ENCODE measurements at places on chromosomes 13 and 19.

DNA sequence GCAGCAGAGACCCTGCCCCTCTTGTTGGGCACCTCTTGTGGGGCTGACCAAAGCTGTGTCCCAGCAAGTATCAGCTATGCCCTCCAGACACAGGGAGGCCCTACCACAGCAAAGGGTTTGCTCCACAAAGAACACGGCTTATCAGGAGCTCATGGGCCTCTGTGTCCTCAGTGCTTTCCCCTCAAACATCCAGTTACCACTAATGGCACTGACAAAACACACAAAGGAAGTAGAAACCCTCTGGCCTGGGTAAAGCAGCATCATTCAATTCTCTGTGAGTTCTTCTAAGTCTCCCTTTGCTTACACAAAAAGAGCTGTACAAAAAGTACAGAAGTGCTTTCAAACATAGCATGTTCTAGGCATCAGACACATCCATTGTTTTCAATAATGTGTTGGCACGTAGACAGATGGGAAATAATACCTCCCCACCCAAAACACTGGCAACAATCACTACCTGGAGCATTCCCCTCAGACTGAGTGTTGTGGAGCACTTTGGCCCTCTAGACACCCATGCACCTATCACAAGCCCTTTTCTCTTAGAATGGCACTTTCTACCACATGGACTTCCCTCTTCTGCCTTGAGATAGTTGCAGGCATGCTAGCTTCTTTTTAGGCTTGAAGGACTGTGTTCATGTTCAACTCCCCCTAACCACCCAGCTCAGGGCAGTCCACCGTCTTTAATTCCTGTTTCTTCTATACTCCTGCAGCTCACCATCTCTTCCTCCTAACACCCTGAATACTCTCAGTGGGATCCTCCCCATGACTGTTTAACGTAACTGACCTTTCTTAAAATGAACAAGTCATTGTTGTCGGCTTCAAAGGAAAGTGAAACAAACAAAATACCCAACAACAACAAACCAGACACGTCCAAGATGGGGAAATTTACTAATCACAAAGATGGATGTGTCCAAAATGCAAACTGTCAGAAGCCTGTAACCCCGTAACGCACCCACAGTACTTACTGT is 43.5 kb downstream of the ATP7B start:
- DNase-seq = no peak

- no peak for DNase-seq
These were observed 14.3 kb downstream of the IER2 start for GRCh38 chr19:13164343-13165161.

DNA sequence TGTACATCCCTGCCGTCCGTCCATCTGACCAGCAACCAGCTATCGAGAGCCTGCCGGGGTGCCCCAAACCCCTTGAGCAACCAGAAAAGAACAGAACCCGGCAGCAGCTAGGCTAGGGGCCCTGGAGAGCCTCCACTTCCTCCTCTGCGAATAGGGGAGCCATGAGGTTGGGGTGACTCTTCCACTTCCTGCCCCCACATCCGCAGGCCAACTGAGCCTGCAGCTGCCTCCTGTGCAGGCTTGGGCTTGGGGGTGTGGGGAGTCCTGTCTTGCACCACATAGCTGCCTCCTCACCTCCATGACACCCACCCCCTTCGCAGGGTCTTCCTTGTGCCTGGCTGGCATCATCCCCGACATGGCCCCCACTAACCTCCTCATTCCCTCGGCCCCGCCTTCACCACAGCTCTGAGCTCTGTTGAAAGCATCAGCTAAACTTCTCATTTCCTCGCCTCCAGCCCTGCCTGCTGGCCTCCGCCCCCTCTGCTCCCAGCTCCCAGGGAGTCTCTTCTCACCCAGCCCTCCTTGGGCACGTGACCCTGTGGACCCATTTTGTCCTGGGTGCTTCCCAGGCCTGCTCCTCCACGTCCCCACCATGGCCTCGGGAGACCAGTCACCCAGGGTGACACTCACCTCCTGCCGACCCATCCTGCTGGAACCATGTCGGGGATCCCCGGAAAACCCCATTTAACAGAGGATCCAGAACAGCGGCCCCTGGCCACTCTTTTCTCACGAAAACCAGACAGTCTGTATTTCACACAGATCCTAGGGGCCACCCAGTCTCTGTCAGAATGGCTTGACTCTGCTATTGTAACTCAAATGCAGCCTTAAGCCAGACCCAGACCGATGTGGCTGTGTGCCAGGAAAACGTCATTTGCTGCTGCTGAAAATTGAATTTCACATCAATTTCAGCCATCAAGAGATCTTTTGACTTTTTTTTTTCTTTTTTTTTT is 50.4 kb downstream of the MYO9B start:
- no peak for DNase-seq

- no peak for DNase-seq
These were observed 5.6 kb upstream of the CCDC70 start for GRCh38 chr13:51856027-51856736.

DNA sequence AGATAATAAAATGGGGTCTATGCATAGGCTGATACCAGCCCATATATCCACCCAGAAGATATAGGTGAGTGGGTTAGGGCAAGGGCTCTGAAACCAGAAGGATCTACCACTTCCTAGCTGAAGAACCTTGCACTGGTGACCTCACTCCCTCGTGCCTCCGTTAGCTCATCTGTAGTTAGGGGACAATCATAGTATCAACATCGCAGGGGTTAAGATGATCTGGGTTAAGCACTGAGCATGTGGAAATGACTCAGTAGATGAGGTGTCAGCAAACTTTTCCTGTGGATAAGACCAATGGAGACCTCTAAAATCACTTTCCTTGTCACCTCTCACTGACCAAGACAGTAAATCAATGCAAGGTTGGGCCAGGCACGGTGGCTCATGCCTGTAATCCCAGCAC is 30.5 kb downstream of the TNFSF14 start:
- DNase-seq = no peak

DNA sequence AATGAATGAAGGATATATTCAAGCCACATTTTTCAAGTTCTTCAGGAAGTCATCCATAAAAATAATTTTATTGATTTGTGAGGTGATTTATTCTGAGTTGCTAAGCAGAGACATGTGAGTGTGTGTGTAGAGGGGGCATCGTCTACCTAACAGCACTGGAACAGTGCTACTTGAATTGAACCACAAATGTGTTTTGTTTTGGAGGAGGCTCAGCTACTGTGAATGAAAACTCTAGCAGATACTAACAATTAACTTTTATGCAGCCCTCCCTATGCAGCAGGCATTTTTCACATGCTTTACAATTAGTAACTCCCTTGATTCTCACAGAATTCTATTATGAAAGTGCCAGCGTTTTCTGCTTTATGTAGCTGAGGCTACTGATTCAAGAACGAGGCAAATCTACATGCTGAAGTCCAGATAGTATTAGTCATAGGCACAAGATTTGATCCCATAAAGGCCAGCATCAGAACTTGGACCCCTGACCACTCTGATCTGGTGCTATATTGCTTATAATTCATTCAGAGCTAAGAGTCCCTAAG is 103.7 kb downstream of the MYO16 start:
- no peak for DNase-seq

DNA sequence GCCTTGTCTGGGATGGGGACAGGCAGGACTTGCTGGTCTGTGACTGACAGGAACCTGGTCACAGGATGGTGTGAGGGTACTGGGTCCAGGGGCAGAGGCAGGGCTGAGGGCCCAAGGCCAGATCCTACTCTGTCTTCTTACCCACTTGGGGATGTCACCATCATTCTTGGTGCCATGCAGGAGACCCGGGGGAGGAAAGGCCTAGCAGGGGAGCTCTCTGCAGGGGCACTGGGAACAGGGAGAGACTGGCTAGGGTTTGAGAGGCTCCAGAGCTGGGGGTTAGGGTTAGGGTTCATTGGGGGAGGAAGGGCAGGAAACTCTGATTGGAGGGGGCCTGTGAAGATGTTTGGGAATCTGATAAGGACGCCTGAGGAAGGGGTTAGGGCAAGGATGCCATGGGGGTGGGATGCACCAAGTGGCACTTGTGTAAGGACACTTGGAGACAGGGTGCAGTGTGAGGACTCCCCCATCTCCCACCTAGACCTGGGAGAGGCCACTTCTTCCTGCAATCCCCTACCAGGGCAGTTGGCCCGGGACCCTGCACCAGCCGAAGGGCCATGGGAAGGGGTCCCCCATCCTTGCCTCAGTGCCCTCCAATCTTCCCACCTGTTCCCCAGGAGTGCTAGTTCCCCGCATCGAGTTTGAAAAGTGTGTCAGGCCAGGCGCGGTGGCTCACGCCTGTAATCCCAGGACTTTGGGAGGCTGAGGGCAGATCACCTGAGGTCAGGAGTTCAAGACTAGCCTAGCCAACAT is 6.9 kb downstream of the PRR36 start:
- no peak for DNase-seq

GRCh38 chr13:20340136-20340758 is 108.1 kb upstream of the GJB6 start:
- DNase-seq = no peak

DNA sequence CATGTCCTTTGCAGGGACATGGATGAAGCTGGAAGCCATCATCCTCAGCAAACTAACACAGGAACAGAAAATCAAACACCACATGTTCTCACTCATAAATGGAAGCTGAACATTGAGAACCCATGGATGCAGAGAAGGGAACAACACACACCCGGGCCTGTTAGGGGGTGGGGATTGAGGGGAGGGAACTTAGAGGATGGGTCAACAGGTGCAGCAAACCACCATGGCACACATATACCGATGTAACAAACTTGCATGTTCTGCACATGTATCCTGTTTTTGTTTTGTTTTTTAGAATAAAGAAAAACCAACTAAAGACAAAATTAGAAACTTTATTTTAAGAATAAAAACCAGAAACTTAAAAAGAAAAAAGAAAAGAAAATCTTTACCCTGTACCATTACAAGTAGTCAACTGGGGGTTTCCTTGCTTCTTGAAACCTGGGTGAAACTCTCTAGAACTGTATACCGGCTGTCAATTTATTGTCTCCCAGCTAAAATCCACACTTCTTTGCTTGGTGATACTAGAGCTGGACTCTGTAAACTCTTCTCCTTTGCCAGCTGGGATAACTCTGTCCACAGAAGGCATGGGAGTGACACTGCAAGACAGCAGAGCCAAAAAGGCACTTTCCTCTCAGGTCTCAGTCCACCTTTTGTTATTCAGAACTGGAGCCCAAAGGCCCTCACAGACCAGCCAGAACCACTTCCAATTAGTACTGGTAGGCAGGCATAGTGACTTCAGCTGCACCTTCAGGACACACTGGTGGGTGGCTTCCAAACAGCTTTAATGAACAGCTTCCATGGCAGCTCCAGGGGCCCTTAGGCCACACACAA is 9.0 kb downstream of the MICU2 start:
- no peak for DNase-seq

DNA sequence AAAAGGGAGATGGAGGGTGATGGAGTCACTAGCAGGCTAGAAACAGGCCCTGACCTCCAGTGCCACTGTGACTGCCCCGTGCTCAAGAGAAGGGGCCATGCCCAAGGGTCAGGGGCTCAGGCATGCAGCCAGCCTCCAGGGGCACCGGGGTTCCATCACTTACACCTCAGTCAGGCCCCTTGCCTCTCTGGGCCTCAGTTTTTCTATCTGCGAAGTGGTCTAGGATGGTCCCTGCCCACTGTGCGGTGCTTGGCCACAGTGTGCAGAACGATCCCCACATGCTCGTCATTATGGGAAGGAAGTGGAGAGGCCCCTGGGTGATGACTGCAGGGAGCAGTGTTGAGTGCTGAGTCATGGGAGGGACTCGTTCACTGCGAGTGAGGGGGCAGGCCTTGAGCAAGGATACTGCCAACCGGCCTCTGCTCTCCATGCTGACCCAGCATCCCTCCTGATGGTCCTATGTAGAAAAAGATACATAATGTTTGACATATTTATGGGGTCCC is 23.1 kb downstream of the TMED1 start:
- peak; percentile 81 for DNase-seq

Data from AG04449 (cell line).